Kidney (tissue), 22 donors: ENCODE measurements at places on chromosomes 13 and 19. TPM values are rescaled to one million over a fixed set of nuclear protein-coding genes. Genes with fewer than 3 reads are reported as not detected.

The ZNF160 gene
- total RNA-seq, result 38.2 TPM

The TGFBR3L gene
- 0.44 TPM for total RNA-seq

The TRAPPC6A gene
- total RNA-seq, result 37.2 TPM

The CDX2 gene
- not detected for total RNA-seq

The CYP4F2 gene
- 0.31 TPM for total RNA-seq

The ERICH4 gene
- not detected for total RNA-seq

The NRTN gene
- total RNA-seq, result 3.5 TPM

GRCh38 chr13:50401049-50401505 lies 385.8 kb downstream of the KCNRG start:
- no peak overlapping the region for H3K27ac ChIP-seq
- no peaks in the 10 kb centered on the region for H3K4me1 ChIP-seq
- H3K27me3 ChIP-seq, result no peaks in the 10 kb centered on the region
- DNase-seq, result no peak
- H3K4me3 ChIP-seq, result no peak overlapping the region
- no peaks in the 10 kb centered on the region for H3K36me3 ChIP-seq

DNA sequence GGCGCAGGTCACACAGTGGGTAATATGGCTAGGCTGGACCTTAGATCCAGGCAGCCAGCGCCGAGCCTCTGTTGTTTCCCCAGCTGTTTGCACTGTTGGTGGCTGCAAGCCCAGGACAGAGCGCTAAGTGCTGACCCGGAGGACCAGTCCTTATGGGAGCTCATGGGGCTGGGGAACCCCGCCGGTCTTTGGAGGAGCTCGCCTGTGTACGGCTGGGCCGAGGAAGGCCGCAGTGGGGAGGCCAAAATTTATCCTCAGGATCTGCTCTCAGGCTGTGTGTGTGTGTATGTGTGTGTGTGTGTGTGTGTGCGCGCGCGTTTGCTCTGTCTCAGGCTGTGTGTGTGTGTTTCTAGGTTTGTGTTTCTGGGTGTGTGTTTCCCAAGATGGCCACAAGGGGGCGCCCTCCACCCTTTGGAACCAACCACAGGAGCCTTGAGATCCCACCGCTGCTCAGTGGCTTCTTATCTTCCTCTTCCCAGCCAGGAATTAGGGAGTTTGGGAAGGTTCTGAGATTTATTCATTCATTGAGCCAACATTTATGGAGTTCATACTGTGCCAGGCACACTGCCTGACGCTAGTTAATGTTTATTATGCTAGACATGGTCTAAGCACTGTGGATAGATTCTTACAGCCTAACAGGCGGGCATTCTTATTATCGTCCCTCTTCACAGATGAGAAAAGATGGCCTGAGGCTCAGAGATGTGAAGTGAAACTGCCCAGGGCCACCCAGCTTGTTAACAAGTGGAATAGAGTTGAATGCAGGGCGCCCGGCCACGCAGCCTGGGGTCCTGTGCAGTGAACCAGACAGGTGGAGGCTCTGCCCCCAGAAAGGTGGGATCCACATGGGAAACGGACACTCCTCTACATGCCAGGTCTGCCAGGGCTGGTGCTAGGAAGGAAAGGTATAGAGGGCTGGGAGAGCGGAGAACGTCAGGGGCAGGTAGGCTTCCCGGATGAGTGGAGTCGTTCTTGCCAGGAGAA lies 13.0 kb downstream of the PGLYRP1 start:
- no peaks in the 10 kb centered on the region for H3K4me1 ChIP-seq
- H3K36me3 ChIP-seq, result no peaks in the 10 kb centered on the region
- peaks cover 3% of the 10 kb centered on the region for H3K27me3 ChIP-seq
- H3K4me3 ChIP-seq, result no peak overlapping the region

DNA sequence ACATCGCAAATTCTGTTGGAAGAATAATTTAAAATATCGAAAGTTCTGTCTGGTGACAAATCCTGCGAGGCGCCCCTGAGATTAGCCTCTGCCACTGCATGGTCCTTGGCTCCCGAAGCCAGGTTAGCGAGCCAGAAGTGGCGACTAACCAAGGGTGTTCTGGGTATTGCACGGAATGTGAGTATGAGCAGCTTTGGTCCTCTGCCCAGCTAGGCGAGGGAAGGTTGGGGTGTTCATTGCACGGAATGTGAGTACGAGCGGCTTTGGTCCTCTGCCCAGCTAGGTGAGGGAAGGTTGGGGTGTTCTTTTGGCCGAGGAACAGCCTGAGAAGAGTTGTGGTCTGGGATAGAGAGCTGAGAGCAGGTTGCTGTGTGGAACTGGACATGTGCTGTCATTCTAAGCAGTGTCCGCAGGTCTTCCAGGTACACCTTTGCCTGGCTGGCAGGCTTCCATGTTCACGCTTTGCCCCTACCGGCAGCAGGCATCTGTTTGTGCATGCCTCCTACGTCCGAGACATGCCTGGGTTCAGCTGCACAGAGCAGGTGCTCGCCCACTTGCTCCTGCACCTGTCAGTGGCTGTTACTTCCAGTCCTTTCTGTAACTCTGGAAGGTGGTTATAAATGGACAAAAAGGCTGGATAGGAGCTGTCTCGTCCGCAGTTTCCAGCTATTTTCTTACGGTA lies 18.3 kb upstream of the TEX29 start:
- no peaks in the 10 kb centered on the region for H3K4me1 ChIP-seq
- DNase-seq, result no peak
- no peak overlapping the region for H3K4me3 ChIP-seq
- H3K36me3 ChIP-seq, result peaks cover 11% of the 10 kb centered on the region
- no peak overlapping the region for H3K27ac ChIP-seq

DNA sequence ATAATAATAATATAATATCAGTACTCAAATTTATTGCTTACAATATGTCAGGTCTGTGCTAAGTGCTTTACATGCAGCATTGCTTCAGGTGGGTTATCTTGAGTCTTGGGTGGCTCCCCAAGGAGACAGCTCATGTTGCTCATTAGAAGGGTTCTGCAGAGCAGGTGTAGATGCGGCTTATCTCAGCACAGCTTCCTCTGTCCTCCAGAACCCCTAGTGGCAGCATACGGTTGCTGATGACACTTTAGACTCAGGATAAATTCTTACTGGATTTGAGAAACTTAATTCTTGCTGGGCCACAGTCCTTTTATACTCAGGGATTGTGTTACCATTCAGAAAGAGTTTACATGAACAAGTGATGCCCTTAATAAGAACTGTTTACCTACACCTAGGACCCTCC lies 8.9 kb downstream of the COG3 start:
- H3K36me3 ChIP-seq, result no peaks in the 10 kb centered on the region
- no peaks in the 10 kb centered on the region for H3K4me1 ChIP-seq
- H3K27ac ChIP-seq, result no peak overlapping the region
- H3K4me3 ChIP-seq, result no peak overlapping the region
- H3K27me3 ChIP-seq, result no peaks in the 10 kb centered on the region

GRCh38 chr19:8004723-8005513 lies 523 bp downstream of the ELAVL1 start:
- no peaks in the 10 kb centered on the region for H3K36me3 ChIP-seq
- peaks cover 26% of the 10 kb centered on the region for H3K4me1 ChIP-seq
- peak overlapping the region; percentile 90 for H3K4me3 ChIP-seq
- no peaks in the 10 kb centered on the region for H3K27me3 ChIP-seq
- peak; percentile 62 for DNase-seq
- H3K27ac ChIP-seq, result no peak overlapping the region

DNA sequence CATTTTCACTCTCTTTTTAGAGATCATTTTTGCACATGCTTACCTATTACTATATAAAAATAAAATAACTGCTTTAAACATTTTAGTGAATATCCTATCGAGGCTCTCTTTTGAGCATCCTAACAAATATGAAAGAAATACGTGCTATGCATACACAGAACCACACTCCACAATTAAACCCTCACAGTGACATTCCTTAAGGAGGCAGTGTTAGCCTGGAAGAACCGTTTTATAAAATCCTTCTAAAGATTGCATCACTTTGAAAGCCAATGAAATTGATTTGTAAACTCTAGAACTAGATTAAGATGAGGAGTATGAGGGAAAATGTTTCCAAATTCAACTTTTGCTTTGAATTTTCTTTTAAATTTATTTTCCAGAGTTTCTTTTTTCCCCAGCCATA lies 11.1 kb upstream of the ENOX1 start:
- H3K4me1 ChIP-seq, result no peaks in the 10 kb centered on the region
- DNase-seq, result no peak
- no peak overlapping the region for H3K4me3 ChIP-seq

- H3K27me3 ChIP-seq, result no peaks in the 10 kb centered on the region
- H3K4me3 ChIP-seq, result no peak overlapping the region
- H3K4me1 ChIP-seq, result no peaks in the 10 kb centered on the region
- no peak overlapping the region for H3K27ac ChIP-seq
- no peak for DNase-seq
- H3K36me3 ChIP-seq, result no peaks in the 10 kb centered on the region
Observed at GRCh38 chr19:9871626-9872338, 36.7 kb downstream of the PIN1 start.

- H3K27me3 ChIP-seq, result no peaks in the 10 kb centered on the region
- peaks cover 7% of the 10 kb centered on the region for H3K36me3 ChIP-seq
- H3K4me1 ChIP-seq, result peaks cover 7% of the 10 kb centered on the region
- DNase-seq, result no peak
Observed at GRCh38 chr13:21040120-21040826, 21.1 kb downstream of the LATS2 start.

DNA sequence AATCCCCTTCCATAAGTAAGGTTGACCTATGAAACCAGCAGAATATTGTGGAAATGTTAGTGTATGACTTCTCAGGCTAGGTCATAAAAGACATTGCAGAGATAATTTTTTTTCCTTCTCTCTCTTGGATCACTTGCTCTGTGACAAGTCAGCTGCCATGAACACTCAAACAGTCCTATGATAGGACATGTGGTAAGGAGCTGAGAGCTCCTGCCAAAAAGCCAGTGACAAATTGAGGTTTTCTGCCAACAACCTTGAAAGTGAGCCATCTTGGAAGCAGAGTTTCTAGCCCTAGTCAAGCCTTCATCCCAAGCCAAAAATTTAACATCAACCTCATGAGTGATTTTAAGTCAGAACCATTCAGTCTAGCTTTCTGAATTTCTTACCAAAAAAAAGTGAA lies 270.9 kb upstream of the NBEA start:
- no peaks in the 10 kb centered on the region for H3K27me3 ChIP-seq
- no peak overlapping the region for H3K27ac ChIP-seq
- no peak for DNase-seq
- H3K4me3 ChIP-seq, result no peak overlapping the region

DNA sequence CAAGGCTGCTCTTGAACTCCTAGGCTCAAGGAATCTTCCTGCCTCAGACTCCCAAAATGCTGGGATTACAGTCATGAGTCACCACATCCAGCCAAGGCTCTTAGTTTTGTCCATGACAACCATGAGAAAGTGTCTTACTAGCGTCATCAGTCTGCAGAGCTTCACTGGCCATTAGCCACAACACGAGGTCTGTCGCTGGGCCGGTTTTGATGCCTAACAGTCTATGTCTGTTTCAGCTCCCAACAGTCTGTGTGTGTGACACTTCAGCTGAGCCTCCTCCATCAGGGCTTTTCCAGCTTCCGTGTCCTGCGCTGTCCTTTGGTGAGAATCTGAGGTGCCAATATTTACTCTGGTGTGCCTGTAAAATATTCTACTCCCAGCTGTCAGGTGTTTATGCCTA lies 47.6 kb downstream of the CEP89 start:
- H3K27ac ChIP-seq, result no peak overlapping the region
- H3K27me3 ChIP-seq, result no peaks in the 10 kb centered on the region
- no peak for DNase-seq
- H3K36me3 ChIP-seq, result peaks cover 15% of the 10 kb centered on the region
- no peaks in the 10 kb centered on the region for H3K4me1 ChIP-seq
- H3K4me3 ChIP-seq, result no peak overlapping the region

DNA sequence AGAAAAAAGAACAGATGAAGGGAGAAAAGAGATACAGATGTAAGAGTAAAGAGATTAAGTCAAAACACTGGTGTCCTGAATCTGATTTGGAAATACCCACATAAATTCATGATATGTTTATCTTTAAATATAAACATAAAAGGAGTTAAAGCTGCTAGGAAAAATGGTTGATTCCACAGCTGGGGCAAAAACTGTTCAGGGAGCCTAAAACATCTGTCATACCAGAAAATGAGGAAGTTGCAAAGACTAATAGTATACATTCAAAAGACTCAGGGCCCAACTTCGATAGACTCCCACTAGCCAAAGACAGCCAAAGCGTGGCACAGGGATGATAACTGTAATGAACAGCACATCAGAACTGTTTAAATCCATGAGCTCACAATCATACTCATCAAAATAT lies 62.0 kb downstream of the ABCC4 start:
- H3K36me3 ChIP-seq, result no peaks in the 10 kb centered on the region
- no peak overlapping the region for H3K27ac ChIP-seq
- no peak for DNase-seq
- H3K4me3 ChIP-seq, result no peak overlapping the region
- H3K4me1 ChIP-seq, result peaks cover 3% of the 10 kb centered on the region

- H3K27ac ChIP-seq, result peak overlapping the region; percentile 88
- no peak for DNase-seq
- no peaks in the 10 kb centered on the region for H3K4me1 ChIP-seq
- no peaks in the 10 kb centered on the region for H3K27me3 ChIP-seq
Observed at GRCh38 chr19:18317961-18318800, 4.7 kb downstream of the LSM4 start.

DNA sequence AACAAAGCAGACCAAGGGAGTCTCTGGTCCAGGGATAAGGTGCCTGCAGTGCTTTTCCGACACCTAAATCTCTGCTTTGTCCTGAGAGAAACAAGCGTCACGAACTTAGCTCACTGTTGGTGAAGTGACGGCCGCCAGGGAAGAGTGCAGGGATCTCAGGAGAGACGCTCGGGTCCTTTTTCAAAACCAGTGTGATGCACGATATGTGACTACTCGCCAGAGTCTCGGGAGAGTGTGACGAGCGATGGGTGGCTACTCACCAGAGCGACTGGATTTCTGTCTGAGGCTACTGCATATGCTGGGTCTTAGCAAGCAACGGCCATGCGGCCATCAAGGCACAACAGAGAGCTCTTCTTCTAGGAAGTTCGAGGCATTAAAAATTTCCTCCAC lies 16.5 kb upstream of the CFAP97D2 start:
- H3K4me1 ChIP-seq, result no peaks in the 10 kb centered on the region
- no peak overlapping the region for H3K27ac ChIP-seq
- no peaks in the 10 kb centered on the region for H3K36me3 ChIP-seq
- no peak for DNase-seq
- no peaks in the 10 kb centered on the region for H3K27me3 ChIP-seq
- H3K4me3 ChIP-seq, result no peak overlapping the region

DNA sequence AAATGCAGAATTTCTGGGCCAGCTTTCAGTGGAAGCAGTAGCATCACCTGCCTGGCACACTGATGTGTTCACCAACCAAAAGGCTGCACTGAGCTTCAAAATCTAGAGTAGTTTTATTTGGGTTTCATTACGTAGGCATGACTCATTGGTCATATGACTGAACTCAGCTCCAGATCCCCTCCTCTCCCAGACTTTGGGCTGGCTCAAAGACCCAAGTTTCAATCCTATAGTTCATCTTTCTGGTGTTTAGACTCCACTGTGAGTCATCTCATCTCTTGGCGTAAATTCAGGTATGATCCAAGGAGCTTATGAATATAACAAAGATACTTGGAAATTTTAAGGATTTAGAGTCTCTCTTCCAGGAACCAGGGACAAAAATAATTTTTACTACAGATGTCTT lies 17.7 kb downstream of the ZMYM5 start:
- no peaks in the 10 kb centered on the region for H3K4me1 ChIP-seq
- no peak overlapping the region for H3K27ac ChIP-seq
- no peaks in the 10 kb centered on the region for H3K36me3 ChIP-seq
